ENCODE measurements at places on chromosomes 4 and X.
A peak's percentile ranks its signal among the peaks of the same experiment; 100 is the strongest.

GRCh38 chr4:3363411-3364141 lies 70.8 kb downstream of the RGS12 start:
- DNase-seq, result no peak

GRCh38 chrX:145881175-145881995 lies 63.8 kb downstream of the SLITRK2 start:
- DNase-seq, result no peak

- DNase-seq, result no peak
Observed at GRCh38 chr4:2301806-2302205, 39.9 kb upstream of the MXD4 start.

- DNase-seq, result no peak
Observed at GRCh38 chr4:8205749-8206611, 6.9 kb downstream of the SH3TC1 start.

GRCh38 chr4:1991596-1992434 lies 17.0 kb downstream of the NELFA start:
- no peak for DNase-seq

GRCh38 chr4:141871086-141871770 lies 234.8 kb downstream of the IL15 start:
- DNase-seq, result no peak

- no peak for DNase-seq
Observed at GRCh38 chrX:91311969-91312368, 122.7 kb upstream of the PABPC5 start.

- no peak for DNase-seq
Observed at GRCh38 chrX:127764674-127765073, 287.5 kb downstream of the ACTRT1 start.

GRCh38 chr4:4831266-4831665 lies 28.2 kb upstream of the MSX1 start:
- no peak for DNase-seq

GRCh38 chr4:34880246-34880645 lies 1364.1 kb downstream of the ARAP2 start:
- no peak for DNase-seq

GRCh38 chr4:123417813-123418212 lies 21.2 kb downstream of the SPRY1 start:
- no peak for DNase-seq

DNA sequence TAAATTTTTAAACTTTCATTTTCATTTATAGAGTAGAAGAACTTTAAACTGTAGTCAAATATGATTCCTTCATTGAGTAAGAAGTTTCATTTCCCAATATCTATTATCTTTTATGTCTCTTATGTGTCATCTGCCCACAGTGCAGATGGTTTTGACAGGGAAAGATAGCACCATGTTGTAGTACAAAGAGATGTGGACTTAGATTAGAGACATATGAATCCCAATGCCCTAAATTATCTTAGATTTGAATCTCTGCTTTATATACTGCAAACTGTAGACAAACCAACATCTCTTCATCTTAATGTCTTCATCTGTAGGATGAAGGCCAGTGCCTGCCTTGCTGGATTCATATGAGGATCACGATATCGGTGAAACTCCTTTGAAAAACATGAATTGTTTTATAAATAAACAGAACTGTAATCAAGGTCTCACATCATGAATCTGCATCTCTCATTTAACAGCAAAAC lies 217.5 kb downstream of the BANK1 start:
- no peak for DNase-seq

DNA sequence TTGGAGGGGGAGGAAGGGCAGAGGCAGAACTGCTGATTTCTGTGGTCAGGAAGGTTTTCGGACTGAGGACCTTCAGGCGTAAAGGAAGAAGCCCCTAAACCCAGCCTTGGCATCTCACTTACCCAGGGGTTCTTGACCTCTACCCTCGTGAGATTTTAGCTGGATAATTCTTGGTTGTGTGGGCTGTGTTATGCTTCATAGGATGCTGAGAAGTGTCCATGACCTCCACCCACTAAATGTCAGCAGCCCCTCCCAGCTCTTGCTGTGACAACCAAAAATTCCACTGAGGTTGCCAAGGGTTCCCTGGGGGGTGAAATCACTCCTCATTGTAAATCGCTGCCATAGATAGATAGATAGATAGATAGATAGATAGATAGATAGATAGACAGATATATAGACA lies 5.8 kb upstream of the CRLF2 start:
- DNase-seq, result no peak

GRCh38 chr4:751676-752075 lies 46.0 kb downstream of the PCGF3 start:
- DNase-seq, result no peak

DNA sequence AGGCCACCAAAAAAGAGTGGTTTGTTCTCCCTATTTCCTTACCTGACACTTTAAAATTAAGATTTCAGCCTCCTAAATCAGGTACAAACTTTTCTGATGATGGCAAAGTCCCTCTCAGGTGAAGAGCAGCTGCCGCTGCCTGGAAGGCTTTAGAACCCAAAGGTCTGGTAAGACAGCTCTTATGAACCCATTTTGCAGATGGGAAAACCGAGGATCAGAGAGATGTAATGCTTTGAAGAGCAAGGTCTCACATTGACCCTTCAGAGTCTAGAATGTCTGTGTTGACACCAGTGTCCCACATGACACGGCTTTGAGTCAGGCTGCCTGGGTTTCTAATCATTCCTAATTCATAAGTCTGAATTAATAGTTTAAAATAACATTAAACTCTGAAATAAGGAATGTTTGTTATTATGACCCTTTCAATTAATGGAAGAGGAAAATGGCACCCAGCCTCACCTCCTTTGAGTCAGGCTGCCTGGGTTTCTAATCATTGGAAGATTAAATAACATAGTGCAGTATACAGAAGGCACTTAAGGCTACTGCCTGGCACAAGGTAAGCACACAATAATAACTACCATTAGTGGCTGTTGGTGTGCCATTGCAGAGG lies 27.9 kb upstream of the KIAA0232 start:
- no peak for DNase-seq

- DNase-seq, result no peak
Observed at GRCh38 chr4:11446155-11446811, 17.6 kb upstream of the HS3ST1 start.

GRCh38 chr4:106854569-106855351 lies 181.4 kb downstream of the DKK2 start:
- no peak for DNase-seq

DNA sequence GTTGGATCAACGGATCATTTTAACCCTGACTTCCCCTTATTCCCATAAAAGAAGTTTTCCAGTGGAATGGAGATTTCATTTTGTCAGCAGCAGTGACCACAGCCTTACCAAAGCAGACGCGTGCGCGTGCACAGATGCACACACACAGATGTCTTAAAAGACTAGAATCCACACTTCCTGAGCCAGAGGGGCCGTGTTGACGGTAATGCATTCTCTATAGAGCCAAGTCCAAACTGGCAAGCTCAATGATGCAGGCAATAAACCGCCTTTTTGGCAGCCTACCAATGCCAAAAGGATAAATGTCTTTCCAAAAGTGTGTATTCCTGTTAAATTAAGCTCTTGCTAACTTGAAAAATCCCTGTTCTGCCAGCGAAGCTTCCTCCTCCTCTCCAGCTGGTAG lies 18.8 kb upstream of the CLDN34 start:
- no peak for DNase-seq

- no peak for DNase-seq
Observed at GRCh38 chrX:20729416-20729815, 462.7 kb upstream of the RPS6KA3 start.

- peak; percentile 16 for DNase-seq
Observed at GRCh38 chrX:103637604-103638338, 9.0 kb downstream of the TCEAL1 start.

- DNase-seq, result no peak
Observed at GRCh38 chr4:20326977-20327376, 75.3 kb downstream of the SLIT2 start.

GRCh38 chr4:87088186-87088585 lies 132.2 kb downstream of the KLHL8 start:
- DNase-seq, result no peak

- no peak for DNase-seq
Observed at GRCh38 chr4:154010371-154010770, 221.5 kb upstream of the SFRP2 start.

DNA sequence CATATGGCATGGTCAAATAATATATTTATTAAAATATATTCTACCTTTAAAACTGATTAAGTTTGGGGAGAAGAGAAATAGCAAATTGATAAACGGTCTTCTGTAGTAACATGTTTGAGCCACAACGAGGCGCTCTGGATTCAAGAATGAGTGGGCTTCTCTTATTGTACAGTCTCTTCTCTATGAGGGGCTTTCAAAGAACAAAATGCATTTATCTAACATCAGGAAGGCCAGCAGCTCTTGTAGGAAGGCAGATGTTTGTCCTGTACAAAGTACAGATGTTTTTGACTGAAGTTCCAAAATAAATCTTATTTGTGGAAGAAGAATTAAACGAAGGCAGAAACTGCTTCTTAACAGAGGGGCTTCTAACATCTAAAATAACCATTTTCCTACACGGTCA lies 153.6 kb downstream of the RASL11B start:
- DNase-seq, result peak; percentile 41

DNA sequence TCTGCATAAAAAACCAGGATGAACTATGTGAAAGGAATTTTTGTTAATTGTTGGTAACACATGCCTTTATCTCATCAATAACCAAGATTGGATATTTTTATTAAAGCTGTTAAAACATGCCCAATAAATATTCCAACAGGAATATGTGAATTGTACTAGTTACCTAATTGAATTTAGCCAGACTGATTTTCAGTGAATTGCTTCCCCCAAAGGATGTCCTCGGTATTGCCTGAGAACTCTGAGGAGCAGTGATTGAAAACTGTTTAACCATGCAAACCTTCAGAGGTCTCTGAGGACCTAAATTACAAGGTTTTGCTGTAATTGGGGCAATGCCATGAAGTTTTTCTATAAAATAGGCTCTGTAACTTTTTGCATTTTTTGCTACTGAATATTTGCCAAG lies 66.6 kb downstream of the BLTP1 start:
- DNase-seq, result peak; percentile 3

- DNase-seq, result no peak
Observed at GRCh38 chr4:134308910-134309309, 107.3 kb upstream of the PABPC4L start.

GRCh38 chr4:48481581-48481980 lies 1.6 kb upstream of the SLC10A4 start:
- DNase-seq, result no peak

DNA sequence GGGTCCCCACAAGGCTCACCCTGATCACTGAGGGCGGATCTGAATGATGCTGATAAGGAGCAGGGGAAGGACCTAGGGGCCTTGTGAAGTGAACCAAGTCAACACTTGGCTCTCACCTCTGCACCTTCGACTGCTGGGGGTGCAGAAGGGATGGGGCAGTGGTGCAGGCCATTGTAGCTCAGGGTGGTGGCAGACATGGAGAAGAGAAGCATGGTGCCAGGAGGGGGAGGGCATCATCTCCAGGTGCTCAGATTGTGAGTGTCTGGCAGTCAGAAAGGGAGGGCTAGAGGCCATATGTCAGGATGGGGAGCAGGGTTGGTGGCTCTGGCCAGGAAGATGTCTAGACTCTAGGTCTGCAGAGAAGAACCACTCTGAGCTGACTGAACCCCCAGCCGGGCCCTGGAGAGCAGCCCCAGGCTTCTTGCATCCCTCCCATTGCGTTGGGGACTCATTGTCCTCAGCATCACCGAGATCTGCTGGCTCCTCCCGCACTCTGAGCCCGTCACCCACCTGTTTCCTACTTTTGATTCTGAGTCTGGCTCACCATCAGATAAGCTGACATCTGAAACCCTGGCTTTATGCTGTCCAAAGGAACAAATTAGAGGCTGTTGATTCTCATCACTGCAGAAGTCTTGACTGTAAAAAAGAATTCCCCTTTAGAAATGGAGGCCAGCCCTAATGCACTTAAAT lies 3.8 kb downstream of the APLN start:
- no peak for DNase-seq

DNA sequence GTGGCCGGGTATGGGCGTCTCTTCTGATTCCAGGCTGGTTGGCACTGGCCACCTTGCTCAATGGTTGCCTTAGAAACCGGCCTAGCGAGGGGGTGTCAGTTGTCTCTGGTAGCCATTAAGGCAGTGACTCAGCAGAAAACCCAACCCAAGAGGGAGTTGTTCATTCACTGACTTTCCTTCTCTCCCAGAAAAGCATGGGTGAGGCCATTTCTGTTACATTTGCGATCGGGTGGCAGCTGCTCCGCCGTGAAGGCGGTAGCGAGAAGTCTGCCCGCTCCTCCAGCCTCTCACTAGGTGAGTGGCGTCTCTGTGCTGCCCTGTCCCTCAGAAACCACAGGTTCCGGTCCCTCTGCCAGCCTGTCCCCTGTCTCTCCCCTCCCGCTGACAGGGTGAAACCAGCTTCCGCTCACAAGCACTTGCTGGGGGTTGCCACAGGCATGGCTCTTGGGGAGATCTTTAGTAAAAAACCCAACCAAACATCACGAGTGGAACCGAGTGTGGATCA lies 17.4 kb downstream of the IRAK1 start:
- DNase-seq, result no peak

- DNase-seq, result peak; percentile 80
Observed at GRCh38 chrX:12441381-12442128, 303.3 kb downstream of the FRMPD4 start.

- DNase-seq, result no peak
Observed at GRCh38 chr4:169407217-169407845, 136.6 kb upstream of the SH3RF1 start.

- DNase-seq, result no peak
Observed at GRCh38 chrX:151073767-151074166, 90.6 kb downstream of the HMGB3 start.

- DNase-seq, result no peak
Observed at GRCh38 chr4:157591245-157591644, 370.7 kb downstream of the GRIA2 start.

- no peak for DNase-seq
Observed at GRCh38 chrX:29890004-29890403, 325.4 kb upstream of the MAGEB2 start.

GRCh38 chrX:38318196-38318595 lies 9.1 kb downstream of the RPGR start:
- DNase-seq, result no peak

GRCh38 chr4:7158081-7158750 lies 34.1 kb upstream of the SORCS2 start:
- no peak for DNase-seq

GRCh38 chrX:15644560-15644872 lies 20.1 kb downstream of the CLTRN start:
- DNase-seq, result no peak

DNA sequence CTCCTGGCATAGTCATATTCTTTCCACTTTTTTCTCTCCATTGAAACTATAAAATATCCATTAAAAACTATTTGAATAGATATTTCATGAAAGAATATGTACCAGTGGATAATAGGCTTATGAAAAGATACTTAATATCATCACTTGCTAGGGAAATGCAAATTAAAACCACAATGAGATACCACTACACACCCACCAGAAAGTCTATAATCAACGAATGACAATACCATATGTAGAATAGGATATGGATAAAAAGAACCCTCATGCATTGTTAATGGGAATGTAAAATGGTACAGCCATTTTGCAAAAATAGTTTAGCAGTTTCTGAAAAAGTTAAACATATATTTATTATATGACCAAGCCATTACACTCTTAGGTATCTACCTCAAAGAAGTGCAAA lies 218.7 kb upstream of the GPC4 start:
- no peak for DNase-seq

GRCh38 chr4:57265831-57266582 lies 155.8 kb upstream of the IGFBP7 start:
- no peak for DNase-seq
